ENCODE measurements at places on chromosomes 4 and X. TPM values are rescaled to one million over a fixed set of nuclear protein-coding genes. Genes with fewer than 3 reads are reported as not detected.

Gene F8A2
- not detected for total RNA-seq

Gene DGKK
- 0.47 TPM for total RNA-seq

Gene ASB5
- total RNA-seq = 0.47 TPM

Gene HPSE
- total RNA-seq = 1.6 TPM

Gene TCEANC
- total RNA-seq = 14.7 TPM

Gene MMRN1
- 2.5 TPM for total RNA-seq

Gene DUSP9
- 1.7 TPM for total RNA-seq

Gene CSN1S1
- not detected for total RNA-seq

Gene BST1
- 2.8 TPM for total RNA-seq

Gene RP2
- 25.1 TPM for total RNA-seq

Gene ATP1B4
- total RNA-seq = under 0.01 TPM

Gene UCP1
- total RNA-seq = not detected

Gene ZNF275
- total RNA-seq = 7.8 TPM

Gene FREM3
- total RNA-seq = 0.16 TPM

Gene TRO
- 76.1 TPM for total RNA-seq

Gene UVSSA
- 9.5 TPM for total RNA-seq
